ENCODE measurements at places on chromosomes 16 and 17. TPM values are rescaled to one million over a fixed set of nuclear protein-coding genes. Genes with fewer than 3 reads are reported as not detected.

DNA sequence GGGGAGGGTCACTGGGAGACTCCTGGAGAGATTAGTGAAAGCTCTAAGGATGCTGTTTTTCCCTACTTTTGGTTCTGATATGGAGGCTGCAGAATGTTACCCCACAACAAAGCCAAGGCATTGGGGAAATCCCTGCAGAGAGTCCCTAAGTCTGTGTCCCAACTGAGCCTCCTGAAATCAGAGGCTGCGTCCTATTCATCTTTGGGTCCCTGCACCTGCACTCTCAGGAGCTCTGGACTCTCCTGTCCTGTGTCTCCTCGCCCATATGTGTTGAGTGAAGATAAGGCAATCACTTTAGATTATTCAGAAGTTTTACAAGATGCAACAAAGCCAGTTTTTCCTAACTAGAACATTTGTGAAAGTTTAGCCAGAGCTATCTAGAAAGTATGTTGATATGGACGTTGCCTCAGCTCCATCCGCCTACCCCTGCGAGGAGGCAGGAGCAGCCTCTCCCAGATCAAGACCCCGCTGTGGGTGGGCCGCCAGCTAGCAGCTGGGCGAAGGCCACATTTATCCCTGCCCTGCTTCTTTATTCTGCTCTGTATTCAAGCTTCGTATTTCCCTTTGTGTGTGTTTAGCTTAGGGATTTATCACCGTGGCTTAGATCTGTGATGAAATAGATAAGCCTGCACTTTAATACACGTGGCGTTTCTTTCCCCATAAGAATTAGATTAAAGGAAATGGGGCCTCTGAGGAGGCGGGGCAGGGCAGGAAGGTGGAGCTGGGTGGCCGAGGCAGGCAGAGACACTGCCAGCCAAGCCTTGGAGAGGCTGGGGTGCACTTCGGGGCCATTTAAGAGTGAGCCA lies 37.4 kb downstream of the SHISA6 start:
- no peak for DNase-seq

- DNase-seq: no peak
These were observed 287.8 kb downstream of the SOX9 start for GRCh38 chr17:72408641-72409040.

Gene GPR179
- total RNA-seq: 0.05 TPM

- no peak for DNase-seq
These were observed 11.5 kb downstream of the UBALD2 start for GRCh38 chr17:76276461-76277299.

- DNase-seq: no peak
These were observed 42.0 kb upstream of the NFAT5 start for GRCh38 chr16:69523566-69524305.

Gene CHST5
- 0.85 TPM for total RNA-seq

Gene TMEM100
- 13.9 TPM for total RNA-seq

Gene ZNF423
- 8.6 TPM for total RNA-seq

DNA sequence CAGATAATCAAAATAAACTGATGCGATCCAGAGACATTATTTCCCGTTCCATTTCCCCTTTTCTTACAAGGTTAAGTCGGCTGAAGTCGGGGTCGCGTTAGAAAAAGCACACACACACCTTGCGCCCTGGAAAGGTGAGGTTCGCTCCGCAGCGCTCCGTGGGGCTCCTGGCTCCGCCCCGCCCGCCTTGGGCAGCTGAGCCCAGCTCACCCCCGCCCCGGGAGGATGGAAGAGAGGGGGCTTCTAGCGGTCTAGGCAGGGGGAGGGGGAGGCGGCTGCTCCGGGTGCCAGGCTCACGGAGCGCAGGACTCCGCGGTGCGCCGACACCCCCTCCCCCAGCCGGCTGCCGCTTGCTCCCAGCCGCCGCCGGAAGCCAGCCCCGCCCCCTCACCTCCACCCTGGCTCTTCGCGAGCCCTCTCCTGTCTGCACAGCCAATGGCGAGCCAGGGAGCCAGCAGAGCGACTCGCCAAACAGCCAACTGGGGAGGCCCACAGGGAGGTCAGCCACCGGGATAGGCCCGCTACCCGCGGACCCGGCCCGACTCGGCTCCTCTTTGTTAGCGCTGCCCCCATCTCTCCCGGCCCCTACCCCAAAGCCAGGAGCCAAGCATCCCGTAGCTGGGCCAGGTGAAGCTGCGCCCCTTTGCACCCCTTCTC lies 30.4 kb downstream of the FAM222B start:
- DNase-seq: peak; percentile 98

DNA sequence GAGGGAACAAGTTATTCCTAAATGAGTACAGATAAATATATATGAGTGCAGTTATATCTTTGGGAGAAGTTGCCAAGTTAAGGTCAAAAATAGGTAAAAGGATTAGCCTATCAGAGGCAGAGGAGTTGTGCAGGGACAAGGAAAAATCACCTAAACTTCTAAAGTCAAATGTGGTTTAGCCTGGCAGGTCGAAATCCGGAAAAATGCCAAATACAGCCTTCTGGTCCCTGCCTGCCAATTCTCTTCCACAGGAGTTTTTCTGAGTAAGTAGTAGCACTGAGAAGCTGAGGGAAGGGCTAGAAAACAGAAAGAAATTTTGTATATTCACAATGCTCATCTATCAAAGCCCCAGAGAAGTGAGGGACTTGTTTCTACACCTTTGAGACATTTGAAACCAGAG lies 17.6 kb upstream of the CES5A start:
- no peak for DNase-seq

Gene CD300H
- total RNA-seq: not detected

GRCh38 chr17:16425698-16426659 lies 10.6 kb downstream of the TRPV2 start:
- no peak for DNase-seq

Gene PHF12
- 17.2 TPM for total RNA-seq

GRCh38 chr16:19810817-19811731 lies 73.6 kb downstream of the GPRC5B start:
- no peak for DNase-seq

DNA sequence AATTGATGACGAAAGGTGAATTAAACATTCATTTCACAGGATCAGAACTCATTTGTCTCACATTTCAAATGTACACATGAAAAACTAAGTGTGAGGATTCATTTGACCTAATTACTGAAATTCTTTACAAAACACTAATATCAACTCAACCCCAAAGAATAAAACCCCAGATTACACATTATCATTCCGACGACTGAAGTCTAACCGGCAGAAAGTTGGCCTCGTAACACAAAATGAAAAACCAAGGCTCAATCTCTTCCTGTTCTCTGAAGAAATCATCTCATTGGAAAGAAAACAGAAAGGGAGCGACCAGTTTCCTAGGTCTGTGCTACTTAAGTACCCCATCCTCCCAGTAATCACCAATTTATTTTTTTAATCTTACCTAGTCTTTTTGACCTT lies 1.8 kb downstream of the JPT1 start:
- no peak for DNase-seq

Gene TBC1D3H
- total RNA-seq: not detected

DNA sequence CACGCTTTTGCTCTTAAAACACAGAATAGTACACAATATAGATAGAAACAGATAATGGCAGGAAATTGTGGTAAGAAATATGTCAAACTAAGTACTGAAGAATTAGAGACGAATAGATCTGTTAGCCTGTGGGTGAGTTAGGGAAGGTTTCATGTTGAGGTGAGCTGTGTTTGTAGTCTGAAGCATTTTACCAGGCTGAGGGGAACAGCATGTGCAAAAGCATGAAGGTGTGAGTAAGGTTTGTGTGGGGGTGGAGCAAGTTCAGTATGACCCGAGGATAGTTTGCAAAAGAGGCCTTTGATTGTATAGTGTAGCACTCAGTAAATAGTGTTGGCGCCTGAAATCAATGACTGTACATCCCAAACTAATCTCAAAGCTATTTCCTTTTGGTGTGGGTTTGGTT lies 13.8 kb downstream of the IGSF6 start:
- no peak for DNase-seq

GRCh38 chr17:83010206-83011200 lies 68.9 kb upstream of the METRNL start:
- DNase-seq: no peak

DNA sequence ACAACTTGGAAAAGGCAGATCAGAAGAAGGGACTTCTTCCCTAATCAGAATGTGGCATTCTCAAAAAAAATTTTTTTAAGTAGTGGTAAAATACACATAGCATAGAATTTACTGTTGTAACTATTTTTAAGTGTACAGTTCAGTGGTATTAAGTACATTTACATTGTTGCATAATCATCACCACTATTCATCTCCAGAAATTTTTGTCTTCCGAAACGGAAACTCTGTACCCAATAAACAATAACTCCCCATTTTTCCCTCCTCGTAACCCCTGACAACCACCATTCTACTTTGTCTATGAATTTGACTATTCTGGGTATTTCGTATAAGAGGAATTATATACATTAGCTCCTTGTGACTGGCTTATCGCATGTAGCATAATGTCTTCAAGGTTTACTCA lies 18.9 kb downstream of the METTL9 start:
- no peak for DNase-seq

DNA sequence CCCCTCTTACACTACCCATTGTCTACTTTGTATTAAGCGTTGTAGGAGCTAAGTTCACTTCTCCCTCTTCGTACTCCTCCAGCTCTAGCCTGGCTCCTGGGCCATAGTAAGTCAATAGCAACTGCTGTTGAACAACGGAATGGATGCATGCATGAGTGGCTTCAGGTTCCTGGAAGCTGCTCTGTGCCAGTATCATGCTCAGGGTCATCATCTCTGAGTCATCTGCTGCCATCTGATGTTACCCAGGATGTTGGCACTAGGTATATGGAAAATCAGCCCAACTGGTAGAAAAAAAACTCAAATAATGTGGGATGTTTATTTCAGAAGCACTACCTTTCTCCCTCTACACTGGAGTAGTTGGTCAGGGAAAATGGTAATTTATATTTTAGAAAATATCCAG lies 536.8 kb downstream of the NPIPA7 start:
- DNase-seq: no peak

Gene LGALS9B
- total RNA-seq: not detected

Gene SLC47A1
- total RNA-seq: 12.9 TPM

Gene FADS6
- total RNA-seq: not detected

DNA sequence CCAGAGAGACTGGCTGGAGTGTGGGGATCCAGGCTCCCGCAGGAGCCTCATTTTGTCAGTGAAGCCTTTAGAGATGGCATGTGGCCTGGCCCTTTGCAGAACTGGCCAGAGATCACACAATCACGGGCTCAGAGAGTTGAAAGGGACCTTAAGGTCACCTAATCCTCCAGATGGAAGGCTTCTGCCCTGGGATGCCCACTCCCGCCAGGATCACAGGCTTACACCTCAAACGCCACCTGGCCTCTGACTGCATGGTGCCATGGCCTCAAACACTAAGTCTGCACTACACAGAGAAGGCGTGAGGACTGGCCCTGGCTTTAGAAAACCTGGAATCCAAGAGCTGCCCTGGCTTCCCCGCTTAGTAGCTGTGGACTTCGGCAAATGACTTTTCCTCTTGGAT lies 306.8 kb upstream of the CCL2 start:
- no peak for DNase-seq

DNA sequence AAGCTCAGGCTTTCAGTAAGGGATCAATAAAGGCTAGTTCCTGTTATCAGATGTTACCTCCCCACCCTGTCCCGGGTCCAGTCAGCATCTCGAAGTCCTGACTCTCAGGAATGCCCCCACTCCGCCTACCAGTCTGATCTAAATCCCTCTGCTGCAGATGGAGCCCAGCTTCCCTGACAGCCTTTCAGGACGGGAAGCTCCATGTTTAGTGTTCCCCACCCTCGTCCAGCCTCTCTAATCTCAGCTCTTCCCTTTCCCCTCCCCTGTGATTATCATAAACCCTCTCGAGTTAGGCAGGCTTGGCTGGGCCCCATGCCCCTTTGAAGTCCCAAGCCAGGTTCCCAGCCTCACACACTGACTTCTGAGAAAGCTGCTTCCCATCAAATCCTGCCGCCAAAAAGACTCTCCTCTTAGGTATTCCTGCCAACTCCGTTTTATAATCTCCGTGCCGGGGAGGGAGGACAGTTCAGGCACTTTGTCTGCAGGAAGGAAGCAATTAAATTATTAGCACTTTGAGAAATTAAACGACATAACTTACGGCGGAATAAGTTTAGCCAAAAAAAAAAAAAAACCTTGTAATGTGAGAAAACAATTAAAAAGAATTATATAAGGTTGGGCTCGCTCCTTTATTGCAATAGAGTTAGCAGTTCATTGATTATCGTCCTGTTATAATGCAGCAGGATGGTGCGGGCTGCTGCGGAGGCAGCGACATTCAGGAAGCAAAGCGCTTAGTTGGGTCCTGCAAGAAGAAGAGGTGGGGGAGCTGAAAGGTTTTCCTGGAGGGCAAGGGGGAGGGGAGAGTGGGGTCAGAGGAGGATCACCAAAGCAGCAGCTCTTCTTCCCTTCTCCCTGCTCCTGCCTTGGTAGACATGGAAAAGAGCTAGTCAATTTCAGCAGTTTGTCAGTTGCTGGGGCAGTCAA lies 16.8 kb upstream of the ETV4 start:
- no peak for DNase-seq

DNA sequence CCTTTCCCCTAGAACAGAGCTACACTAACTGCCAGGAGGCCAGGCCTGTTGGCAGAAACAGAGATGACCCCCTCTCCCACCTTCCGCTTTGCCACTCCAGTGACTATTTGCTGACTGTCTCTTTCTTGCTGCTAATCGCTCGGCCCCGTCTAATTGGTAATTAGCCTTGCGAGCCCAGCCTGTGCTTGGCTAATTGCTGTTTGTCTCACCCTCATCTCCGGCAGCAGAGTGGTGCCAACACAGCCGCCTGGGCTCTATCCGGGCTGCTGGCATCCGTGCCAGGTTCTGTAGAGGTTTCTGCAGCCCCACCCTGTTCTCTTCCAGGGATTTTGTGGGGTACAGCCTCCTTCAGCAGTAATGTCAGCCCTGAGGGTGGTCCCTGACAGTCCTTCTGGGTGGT lies 27.4 kb upstream of the PHB1 start:
- no peak for DNase-seq

Data from left ventricle myocardium inferior (tissue), 1 donor.